Activated B cell treated with CpG ODN at 0.5 μM for 24 hours (primary cell): ENCODE measurements at places on chromosomes 16 and 17.
A peak's percentile ranks its signal among the peaks of the same experiment; 100 is the strongest.

DNA sequence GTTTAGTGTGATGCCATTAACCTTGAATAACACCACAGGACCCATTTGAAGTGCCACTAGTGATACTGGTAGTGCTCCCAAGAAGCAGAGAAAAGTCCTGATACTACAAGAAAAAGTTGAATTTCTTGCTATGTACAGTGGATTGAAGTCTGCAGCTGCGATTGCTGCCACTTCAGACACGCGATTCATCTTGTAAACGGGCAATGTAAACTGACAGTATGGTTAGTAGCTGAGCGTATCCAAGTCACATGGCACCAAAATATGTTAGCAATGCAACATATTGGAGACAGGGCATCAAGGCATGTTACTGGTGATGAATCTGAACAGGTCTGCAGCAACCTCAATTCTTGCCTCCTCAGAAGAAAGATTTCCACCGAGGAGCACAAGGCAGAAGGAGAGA is 238.9 kb downstream of the HS3ST3B1 start:
- no peak for DNase-seq

- DNase-seq: no peak
These were observed 14.8 kb upstream of the TMED6 start for GRCh38 chr16:69366431-69366830.

- peak; percentile 56 for DNase-seq
These were observed 6.2 kb upstream of the ACTG1 start for GRCh38 chr17:81518785-81519283.

DNA sequence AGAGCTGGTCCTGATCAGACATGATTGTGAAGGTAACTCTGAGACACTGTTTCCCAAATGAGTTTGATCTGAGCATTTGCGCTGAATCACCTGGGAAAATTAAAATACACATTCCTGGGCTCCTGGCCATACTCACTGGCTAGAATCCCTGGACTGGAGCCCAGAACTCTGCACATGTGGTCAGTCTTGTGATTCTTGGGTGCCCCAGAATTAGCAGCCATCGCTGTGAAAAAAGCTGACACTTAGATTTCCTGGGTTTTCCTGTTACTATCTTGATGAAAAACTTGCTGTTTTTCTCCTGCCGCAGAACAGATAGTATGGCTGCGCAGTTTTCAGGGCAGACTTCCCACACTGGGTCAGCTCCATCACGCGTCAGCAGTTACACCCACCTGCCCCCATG is 24.6 kb downstream of the NECAB2 start:
- DNase-seq: no peak

- DNase-seq: no peak
These were observed 284.3 kb upstream of the CDH11 start for GRCh38 chr16:65406116-65406515.

DNA sequence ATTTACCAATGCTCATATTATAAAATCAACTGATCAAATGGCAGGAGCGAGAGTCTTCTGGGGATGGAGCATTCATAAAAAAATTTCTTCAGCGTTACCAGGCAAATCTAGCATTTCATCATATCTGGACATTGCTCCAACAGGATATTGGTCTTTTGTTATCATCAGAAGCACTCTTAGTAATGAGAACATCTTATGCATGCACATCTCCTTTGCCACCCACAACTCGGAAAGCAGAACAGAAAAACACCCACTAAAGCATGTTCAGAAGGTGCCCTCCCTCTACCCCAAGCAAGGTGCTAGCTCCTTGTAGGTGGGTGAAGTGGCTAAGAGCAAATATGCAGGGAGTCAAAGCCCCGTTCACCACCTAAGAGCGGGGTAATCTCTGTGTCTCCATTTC is 18.9 kb downstream of the ARHGAP17 start:
- no peak for DNase-seq

GRCh38 chr17:73731733-73732132 is 87.5 kb upstream of the SDK2 start:
- DNase-seq: no peak

DNA sequence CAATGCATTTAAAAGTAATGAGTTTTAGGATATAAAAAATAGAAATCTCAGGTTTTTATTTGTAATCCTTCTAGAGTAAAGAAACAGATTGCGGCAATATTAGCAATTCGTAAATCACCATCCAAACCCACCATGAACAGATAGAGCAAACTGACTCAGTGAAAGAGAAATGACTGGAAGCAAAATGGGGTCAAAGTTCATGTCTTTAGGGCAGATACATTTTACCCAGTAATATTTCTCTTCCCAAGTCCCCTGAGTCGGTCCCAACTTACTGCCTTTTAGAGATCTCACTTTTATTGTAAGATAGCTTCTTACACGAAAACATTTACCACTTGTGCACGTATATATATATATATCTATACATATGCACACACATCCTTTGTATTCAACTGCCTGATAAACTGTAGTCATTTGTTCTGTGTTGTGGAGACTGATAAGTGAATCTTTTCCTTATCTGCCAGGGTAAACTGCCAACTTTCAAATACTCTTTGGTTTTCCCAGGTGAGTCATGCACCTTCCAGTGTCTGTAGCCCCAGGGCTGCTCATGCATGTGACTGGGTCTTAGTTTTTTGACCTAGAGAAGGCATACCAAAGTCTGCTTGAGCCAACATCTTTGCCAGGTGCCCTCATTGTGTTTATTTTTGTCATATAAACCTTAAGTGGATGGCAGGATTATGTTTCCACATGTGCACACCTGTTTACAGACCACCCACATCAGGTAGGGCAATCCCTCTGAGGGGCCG is 7.8 kb upstream of the IRF8 start:
- no peak for DNase-seq

- DNase-seq: no peak
These were observed 3.1 kb upstream of the SLC13A2 start for GRCh38 chr17:28470266-28470913.

DNA sequence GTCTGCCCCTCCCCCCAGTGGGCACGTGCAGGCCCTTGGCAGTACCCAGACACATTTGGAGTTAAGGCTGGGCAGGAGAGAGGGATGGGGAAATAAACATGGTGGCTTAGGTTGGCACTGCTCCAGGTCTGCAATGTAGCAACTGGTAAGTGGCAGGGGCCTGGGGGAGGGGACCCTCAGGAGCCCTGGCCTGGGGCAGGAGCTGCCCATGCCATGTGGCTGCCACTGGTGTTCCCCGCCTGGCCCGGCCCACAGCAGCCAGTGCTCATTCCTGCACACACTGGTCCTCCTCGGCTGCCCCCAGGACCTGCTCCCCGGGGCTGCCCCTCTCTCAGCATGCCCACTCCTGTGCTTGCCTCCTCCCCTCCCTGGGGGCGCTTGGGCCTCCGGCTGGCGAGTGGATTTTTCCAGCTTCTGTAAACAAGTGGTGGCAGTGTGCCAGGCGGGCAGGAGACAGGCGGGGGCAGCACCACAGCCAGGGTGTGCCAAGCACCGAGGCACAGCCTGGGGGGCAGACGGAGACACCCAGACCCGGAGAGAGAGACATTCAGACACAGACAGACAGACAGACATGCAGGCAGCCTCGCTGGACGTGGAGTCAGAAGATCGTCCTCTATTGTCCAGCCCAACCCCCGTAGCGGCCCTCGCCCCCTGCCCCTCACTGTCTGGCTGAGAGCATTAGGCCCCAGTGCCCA is 9.4 kb downstream of the THRA start:
- no peak for DNase-seq

DNA sequence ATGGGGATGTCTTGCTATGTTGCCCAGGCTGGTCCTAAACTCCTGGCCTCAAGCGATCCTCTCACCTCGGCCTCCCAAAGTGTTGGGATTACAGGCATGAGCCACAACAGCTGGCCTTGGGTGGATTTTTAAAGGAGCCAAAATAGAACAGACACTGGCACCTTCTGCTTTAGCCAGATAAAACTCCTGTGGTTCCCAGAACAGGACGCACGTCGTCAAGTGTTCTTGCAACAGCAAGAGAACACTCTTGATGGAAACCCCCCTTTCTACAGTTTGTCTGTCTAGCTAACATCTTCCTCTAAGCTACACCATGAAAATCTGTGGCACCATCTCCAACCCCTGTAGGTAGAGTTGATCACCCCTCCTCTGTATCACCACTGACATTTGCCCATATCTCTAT is 122.6 kb downstream of the NPIPB5 start:
- no peak for DNase-seq

GRCh38 chr17:71113347-71113746 is 944.0 kb downstream of the KCNJ2 start:
- no peak for DNase-seq

DNA sequence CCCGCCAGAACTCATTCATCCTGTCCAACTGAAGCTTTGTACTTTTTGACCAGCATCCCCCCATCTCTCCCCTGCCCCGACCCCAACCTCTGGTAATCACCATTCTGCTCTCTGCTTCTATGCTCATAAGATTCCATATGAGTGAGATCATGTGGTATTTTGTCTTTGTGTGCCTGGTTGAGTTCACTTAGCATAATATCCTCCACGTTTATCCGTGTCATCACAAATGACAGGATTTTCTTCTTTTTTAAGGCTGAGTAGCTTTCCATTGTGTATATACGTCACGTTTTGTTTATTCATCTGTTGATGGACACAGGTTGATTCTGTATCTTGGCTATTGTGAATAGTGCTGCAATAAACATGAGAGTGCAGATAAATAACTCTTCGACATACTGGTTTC is 278.9 kb downstream of the SNX29 start:
- no peak for DNase-seq
